T-cell (primary cell): ENCODE measurements at places on chromosomes 3 and 15. TPM values are rescaled to one million over a fixed set of nuclear protein-coding genes. Genes with fewer than 3 reads are reported as not detected.

CATSPER2 gene
- total RNA-seq: 10.5 TPM

- peaks cover 25% of the 10 kb centered on the region for H3K27me3 ChIP-seq
- H3K4me3 ChIP-seq: no peak overlapping the region
- no peaks in the 10 kb centered on the region for H3K36me3 ChIP-seq
- H3K4me1 ChIP-seq: no peaks in the 10 kb centered on the region
- no peak overlapping the region for H3K27ac ChIP-seq
These were observed 17.5 kb upstream of the ALDH1A3 start for GRCh38 chr15:100862162-100862561.

ABI3BP gene
- total RNA-seq: 0.43 TPM

GRCh38 chr3:37223141-37223558 lies 48.8 kb upstream of the LRRFIP2 start:
- H3K4me1 ChIP-seq: peaks cover 37% of the 10 kb centered on the region
- H3K27ac ChIP-seq: no peak overlapping the region
- DNase-seq: no peak

DNA sequence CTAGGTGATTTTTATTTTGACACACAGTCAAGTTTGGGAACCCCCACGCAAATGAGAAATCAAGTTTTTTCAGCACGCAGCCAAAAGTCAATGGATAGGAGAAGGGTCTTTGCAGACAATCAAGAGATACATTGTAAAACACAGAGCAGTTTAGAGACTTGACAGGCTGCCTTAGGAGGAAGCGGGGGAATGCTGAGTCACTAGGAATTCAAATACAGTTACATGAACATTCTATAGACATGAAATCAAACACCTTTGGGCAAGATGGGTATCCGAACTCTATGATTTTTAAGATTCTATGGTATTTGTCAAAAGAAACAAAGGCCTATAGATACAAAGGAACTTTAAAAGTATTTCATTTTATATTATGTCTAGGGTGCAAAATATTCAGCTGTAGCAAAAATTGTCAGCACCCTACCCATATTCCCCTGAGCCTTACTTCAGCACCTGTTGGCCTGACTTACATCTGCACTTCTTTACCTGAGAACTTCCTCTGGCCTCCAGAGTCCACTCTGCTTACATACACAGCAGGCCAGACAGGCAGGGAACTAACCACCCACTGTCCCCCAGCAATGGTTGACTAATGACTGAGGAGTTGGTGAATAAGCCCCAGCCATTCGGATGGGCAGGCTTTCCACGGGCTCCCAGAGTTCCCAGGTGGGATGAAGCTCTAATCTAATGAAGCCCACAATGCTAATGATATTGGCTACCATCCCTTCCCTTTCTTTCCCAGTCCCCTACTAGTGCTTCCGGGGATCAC lies 289.3 kb upstream of the RORA start:
- no peak for DNase-seq
- no peaks in the 10 kb centered on the region for H3K4me1 ChIP-seq
- no peaks in the 10 kb centered on the region for H3K27me3 ChIP-seq
- H3K27ac ChIP-seq: no peak overlapping the region
- H3K36me3 ChIP-seq: no peaks in the 10 kb centered on the region
- H3K4me3 ChIP-seq: no peak overlapping the region

GRCh38 chr15:77144026-77144425 lies 73.1 kb upstream of the TSPAN3 start:
- H3K4me3 ChIP-seq: no peak overlapping the region
- no peaks in the 10 kb centered on the region for H3K36me3 ChIP-seq
- DNase-seq: no peak
- no peak overlapping the region for H3K27ac ChIP-seq

DNA sequence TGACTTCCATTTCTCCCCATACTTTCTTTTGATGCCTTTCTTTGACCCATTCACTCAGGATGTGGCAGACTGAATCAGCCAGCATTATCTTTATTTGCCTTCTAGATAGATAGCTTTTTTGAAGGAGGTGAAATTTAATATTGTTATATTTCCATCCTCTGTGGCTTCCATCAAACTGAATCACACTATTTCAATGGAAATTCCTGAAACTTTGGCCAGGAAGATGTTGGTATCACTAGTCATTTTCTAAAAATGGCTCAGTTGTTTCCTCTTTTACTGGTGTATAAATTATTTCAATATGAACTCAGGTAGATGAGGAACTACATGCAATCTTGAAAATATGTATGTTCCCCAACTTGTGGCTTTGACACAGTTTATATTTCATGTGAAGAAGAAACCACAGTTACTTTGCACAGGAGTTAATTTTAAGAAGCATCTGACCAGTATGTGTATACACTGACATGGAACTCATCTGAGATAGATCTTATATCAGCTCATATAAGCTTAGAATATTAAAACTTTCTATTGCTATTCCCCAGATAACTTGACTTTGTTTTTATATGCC lies 248.3 kb downstream of the CGGBP1 start:
- H3K27me3 ChIP-seq: peaks cover 5% of the 10 kb centered on the region
- H3K27ac ChIP-seq: no peak overlapping the region
- DNase-seq: no peak
- H3K36me3 ChIP-seq: no peaks in the 10 kb centered on the region
- H3K4me3 ChIP-seq: no peak overlapping the region

DNA sequence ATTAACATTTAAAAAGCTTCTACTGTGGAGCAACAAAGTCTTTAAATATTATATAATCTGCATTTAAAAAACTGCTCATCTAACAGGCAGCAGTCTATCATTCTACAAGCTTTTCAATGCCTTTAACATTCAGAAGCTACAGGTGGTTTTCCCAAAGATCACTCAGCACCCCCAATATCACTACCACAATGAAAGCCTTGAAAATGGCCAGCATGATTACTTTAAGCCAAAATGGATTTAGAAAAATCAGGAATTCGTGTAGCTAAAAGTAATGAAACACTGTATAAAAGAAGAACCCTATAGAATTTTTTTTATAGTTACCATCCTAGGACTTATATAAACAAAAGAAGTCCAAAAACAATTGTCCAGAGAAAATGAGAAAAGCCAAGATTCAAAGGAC lies 400.4 kb downstream of the TIGIT start:
- H3K4me3 ChIP-seq: no peak overlapping the region
- no peak for DNase-seq
- no peak overlapping the region for H3K27ac ChIP-seq
- no peaks in the 10 kb centered on the region for H3K4me1 ChIP-seq

FRMD5 gene
- total RNA-seq: 0.09 TPM

SOX2 gene
- not detected for total RNA-seq

FURIN gene
- 59.1 TPM for total RNA-seq

DNA sequence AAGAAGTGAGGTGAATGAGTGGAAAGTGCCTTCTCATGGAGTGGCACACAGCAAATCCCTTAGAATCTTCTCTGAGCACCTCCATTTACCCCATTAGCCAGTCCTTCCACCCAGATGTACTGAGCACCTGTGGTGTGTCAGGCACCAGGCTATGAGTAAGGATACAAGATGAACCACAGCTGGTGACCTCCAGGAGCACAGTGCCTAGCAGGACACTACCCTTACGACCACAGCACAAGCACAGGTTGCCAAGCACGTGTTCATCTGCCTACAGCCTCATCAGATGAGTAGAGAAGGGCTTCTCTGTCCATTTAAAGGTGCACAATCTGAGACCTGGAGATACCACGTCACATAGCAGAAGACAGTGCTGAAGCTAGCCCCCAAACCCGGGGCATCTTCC lies 6.2 kb downstream of the MYLK start:
- H3K27ac ChIP-seq: no peak overlapping the region
- no peaks in the 10 kb centered on the region for H3K36me3 ChIP-seq
- no peaks in the 10 kb centered on the region for H3K4me1 ChIP-seq
- peaks cover 19% of the 10 kb centered on the region for H3K27me3 ChIP-seq
- DNase-seq: no peak

GRCh38 chr15:76065245-76065644 lies 5.5 kb downstream of the TMEM266 start:
- no peak for DNase-seq
- no peaks in the 10 kb centered on the region for H3K4me1 ChIP-seq
- no peak overlapping the region for H3K4me3 ChIP-seq
